MM.1S (cell line): ENCODE measurements at places on chromosomes 7 and 10.

DNA sequence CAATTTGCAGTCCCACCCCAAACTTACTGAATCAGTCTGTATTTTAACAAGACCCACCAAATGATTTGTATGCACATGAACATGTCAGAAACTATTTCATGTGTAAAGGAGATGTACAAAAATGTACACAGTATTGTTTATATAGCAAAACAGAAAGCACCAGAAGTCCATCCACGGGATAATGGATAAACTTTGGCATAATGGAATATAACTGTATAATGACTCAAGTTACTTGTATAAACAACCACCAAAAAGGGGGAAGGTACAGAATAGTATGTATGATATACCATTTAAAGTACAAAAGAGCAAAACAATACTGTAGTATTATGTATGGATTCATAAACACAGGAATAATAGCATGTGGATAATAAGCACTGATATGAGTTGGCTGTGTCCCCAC is 22.4 kb downstream of the NUP42 start:
- no peak for DNase-seq

DNA sequence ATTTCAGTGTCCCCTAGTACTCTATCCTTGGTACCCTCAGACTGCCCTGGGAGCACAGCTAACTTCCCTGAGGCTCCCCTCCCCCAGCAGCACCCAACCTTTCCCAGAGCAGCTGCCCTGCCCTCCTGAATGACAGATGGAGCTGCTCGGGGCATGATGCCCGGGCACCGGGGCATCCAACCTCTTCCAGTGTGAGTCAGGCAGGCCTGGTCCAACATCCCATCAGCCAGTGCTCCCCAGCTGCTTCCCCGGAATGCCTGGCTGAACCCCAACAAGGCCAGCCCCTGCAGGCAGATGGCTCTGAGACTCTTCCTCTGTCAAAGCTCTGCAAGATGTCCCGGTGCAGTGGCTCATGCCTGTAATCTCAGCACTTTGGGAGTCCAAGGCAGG is 11.9 kb upstream of the TSPAN15 start:
- no peak for DNase-seq

- DNase-seq, result no peak
These were observed 71.7 kb upstream of the ADAM12 start for GRCh38 chr10:126459878-126460481.

DNA sequence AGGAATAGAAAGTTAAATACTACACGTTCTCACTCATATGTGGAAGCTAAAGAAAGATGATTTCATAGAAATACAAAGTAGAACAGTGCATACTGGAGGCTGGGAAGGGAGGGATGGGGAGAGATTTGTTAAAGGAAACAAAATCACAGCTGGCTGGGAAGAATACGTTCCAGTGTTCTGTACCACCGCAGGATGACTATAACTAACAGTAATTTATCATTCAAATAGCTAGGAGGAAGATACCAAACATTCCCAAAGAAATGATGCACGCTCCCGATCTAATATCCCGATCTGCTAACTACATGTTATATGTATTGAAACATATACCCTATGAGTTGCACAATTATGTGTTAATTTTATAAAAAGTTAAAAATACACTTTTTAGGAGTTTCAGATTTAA is 162.3 kb downstream of the ZMYND11 start:
- no peak for DNase-seq

- no peak for DNase-seq
These were observed 7.2 kb downstream of the RGS10 start for GRCh38 chr10:119535305-119535704.

GRCh38 chr10:124701435-124701834 is 42.7 kb downstream of the FAM53B start:
- no peak for DNase-seq

DNA sequence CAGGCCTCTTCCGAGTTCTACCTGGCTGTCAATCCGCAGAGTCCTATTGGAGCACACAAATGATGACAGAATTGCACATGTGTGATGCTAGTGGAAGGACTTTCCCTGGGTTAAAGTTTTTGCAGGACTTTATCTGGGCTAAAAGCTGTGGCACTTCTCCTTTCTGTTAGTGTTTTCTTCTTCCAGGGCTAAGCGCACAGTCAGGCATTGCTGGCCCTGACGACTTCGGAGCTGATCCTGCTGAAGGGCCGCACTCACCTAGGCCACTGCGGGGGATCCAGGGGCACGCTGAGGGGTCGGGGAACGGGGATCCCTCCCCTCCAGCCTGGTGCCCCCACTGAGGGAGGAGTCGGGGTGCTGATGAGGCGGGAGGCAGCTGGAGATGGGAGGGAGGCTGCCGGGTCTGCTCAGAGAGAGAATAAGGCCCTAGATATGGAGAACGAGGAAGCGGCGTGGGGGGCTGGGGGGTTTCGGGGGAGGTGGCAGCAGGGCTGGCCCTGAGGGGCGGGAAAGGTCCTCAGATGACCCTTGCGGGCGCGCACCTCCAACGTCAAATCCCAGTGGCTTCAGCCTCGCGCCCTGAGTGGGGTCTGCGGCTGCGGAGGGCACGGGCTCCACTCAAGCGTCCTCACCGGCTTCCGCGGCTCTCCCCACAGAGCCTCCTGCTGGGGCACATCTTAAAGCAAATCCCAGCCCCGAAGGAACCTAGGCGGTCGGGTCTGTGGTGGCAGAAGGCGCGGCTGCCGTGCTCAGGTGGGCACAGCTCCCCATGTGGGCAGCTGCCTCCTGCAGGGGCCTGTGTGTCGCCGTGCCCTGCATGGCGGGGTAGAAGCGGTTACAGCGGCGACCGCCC is 30.9 kb downstream of the AGR3 start:
- DNase-seq, result no peak
